Right ventricle myocardium superior (tissue), 1 donor: ENCODE measurements at places on chromosomes 1 and 21. TPM values are rescaled to one million over a fixed set of nuclear protein-coding genes. Genes with fewer than 3 reads are reported as not detected.
A peak's percentile ranks its signal among the peaks of the same experiment; 100 is the strongest.

DNA sequence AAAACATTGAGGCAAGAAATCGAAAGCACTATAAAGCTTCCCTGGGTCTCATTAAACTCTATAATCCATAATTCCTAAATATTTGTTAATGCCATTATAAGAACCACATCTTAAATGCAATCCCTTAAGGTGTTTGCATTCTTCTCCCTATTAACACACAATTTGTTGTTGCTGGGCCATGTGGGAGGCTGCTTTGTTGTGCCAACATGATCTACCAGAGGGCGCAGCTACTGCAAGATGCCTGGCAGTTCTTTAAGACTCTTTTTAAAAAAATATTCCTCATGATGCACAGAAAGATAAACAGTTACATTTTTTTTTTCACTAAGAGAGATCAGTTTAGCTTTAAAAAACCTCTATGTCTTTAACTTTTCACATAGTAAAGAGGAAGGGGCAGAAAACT, 39.0 kb upstream of the BCAS2 start:
- no peak for DNase-seq

DNA sequence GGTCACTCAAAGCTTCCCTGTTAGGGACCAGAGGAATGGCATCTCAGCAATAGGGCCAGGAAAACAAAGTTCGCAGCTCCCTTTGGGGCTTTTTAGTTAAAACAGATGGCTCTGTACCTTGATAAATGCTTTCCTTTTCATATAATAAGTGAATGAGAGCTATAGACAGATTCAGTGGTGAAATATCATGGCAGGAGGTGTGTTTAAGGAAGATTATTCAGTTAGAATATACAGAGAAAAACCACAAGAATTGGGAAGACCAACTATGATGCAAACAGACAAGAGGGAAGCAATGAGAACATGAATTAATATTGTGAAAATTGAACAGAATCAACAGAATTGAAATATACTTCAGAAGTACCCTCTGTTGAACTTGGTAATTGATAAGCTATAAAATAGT, 379.4 kb downstream of the PLPP3 start:
- DNase-seq = no peak

DNA sequence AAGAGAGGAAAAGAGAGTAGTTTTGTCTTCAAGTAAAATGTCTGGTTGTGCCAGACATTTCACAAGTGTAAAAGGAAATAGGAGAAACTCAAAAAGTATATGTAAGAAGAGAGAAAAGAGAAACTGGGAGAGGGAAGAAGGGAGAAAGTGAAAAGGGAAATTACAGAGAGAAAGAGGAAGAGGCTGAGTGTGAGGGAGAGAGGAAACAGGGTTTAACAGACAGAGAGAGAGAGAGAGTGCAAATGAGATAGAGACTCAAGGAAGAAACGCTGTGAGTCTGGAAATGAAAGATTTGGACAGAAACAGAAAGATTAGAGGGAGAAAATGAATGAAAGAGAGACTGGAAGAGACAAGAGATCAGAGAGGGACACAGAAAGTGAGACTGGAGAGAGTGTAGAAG, 806.2 kb downstream of the PLA2G4A start:
- no peak for DNase-seq

GRCh38 chr1:22817462-22817861, 106.8 kb downstream of the EPHB2 start:
- DNase-seq = no peak

- no peak for DNase-seq
Measured at GRCh38 chr1:58748666-58749065, 35.2 kb downstream of the JUN start.

DNA sequence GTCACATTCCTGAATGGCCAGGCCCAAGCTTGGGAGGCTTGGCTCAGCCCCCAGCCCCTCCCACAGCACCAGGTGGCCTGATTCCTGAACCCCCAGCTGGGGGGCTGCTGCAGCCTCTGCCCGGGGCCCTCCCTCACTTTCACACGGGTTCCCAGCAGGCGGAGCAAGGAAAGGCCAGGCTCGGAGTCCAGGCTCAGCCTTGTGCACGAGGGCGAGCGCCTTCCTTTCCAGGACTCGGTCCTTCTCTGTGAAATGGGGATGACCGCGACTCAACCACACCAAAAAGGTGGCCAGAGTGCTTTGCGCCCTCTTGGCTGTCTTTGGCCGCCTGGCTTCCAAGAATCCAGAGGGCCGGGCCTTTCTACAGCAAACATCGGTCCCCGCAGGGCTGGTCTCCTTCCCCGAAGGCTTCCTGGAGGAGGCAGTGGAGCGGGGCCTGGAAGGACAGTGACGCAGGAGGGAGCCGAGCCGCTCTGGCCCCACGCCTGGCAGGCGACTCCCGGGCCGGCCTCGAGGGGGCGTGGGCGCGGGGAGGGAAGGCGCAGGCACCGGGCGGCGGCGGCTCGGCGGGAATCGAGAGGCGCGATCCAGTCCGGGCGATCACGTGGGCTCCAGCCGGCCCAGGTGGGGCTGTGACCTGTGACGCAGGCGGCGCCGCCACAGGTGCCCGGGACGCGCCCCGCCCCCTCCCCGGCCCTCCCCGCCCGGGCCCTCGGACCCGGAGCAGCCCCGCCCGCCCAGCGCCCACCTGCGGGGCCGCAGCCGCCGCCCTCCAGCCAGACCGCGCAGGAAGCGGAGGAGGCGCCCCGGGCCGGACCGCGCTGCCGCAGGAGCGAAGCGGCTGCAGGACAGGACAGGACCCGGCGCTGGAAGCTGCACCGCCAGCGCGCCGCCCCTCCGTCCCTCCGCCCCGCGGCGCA, at the start of gene ARHGEF16:
Gene ARHGEF16, plus strand, starts transcription at position 775 of the 920 bp plus-strand sequence. CDS start 8,420 bp downstream, outside the sequence.
- DNase-seq = peak; percentile 68

GRCh38 chr1:53600561-53600960, 138.4 kb downstream of the GLIS1 start:
- no peak for DNase-seq

- no peak for DNase-seq
Measured at GRCh38 chr1:163230827-163231226, 28.1 kb upstream of the RGS5 start.

GRCh38 chr1:25460020-25460419, 29.3 kb downstream of the MACO1 start:
- no peak for DNase-seq

DNA sequence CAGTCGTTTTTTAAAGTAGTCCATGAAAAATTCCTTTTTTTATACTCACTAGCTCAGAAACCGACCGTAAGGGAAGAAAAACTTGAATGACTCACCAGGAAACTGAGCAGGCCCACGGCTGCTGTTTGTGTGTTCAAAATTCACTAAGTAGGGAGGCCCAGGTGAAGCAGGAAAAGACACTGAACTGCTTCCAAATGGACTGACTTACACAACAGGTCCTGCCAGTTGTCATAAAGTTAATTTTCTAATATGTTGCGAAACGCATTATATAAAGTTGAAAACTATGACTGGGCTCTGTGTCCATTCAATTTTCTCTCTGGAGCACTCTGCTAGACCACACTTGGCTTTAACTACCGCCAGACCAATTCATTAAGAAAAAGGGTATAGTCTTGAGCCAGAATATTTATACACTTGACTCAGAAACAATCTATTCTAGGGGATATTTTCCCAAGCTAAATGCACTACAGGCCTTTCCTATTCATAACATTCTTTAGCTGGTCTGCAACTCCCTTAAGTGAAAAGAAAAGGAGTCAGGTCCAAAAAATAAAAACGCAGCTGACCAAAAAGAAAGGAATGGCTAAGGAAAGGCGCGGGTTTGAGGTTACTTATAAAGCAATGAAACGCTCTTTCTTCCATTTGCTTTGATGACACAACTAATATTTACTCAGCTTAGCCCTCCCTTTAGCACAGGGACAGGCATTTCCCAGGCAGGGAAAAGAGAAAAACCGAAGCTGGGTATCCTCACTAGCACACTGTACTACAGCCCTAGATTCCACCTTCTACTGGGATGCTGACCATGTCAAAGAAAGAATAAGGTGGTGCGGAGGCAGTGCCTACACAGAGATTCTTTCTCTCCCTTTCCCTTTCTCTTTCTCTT, 306.3 kb upstream of the ESRRG start:
- no peak for DNase-seq

DNA sequence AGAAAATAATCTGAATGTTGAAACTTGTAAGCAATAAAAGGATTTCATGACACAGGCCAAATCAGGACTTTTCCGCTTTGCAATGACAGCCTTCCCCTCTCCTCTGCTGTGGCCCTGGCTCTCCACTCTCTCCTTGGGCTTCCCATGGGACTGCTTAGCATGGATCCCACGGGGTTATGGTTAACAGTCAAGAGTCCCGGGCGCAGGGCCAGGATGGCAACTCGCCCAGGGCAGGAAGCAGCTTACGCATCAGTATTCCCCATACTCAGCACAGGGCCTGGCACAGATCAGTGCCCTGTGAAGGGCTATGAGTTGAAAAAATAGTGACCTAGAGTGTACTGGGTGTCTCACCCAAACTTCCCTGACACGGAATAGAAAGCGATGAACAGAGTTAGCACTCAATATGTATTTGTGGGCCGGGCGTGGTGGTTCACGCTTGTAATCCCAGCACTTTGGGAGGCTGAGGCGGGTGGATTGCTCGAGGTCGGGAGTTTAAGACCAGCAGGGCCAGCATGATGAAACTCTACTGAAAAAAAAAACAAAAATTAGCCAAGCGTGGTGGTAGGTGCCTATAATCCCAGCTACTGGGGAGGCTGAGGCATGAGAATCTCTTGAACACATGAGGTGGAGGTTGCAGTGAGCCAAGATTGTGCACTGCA, 29.1 kb upstream of the GRHL3 start:
- peak; percentile 92 for DNase-seq

GRCh38 chr1:240652549-240652948, 40.6 kb upstream of the GREM2 start:
- DNase-seq = no peak

- no peak for DNase-seq
Measured at GRCh38 chr1:92921031-92922023, 39.9 kb downstream of the DIPK1A start.

- peak; percentile 59 for DNase-seq
Measured at GRCh38 chr1:6098303-6099215, 52.9 kb downstream of the KCNAB2 start.

DNA sequence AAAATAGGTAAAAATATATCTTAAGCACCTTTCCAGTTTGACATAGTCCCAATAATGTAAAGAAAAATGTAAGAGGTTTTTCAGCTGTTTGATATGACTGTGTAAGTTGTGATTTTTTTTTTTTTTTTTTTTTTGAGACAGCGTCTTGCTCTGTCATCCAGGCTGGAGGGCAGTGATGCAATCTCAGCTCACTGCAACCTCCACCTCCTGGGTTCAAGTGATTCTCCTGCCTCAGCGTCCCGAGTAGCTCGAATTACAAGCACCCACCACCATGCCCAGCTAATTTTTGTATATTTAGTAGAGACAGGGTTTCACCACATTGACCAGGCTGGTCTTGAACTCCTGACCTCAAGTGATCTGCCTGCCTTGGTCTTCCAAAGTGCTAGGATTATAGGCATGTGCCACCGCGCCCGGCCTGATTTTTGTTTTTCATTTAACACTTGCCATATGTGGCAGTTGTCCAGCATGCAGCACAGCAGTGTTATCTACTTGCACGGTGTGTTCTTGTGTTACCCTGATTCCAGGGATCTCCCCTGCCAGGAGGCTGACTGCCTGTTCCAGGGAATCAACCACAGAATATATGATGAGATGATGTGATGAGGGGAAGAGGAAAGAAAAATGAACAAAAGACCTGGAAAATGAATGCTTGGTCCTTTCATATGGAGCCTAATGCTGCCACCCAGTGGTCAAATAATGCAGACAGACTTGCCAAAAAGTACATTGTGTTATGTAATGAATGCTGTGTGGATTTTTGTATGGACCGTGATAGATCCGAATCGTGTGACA, 79.0 kb downstream of the RAVER2 start:
- no peak for DNase-seq

- no peak for DNase-seq
Measured at GRCh38 chr21:32382108-32382644, 10.6 kb downstream of the URB1 start.

DNA sequence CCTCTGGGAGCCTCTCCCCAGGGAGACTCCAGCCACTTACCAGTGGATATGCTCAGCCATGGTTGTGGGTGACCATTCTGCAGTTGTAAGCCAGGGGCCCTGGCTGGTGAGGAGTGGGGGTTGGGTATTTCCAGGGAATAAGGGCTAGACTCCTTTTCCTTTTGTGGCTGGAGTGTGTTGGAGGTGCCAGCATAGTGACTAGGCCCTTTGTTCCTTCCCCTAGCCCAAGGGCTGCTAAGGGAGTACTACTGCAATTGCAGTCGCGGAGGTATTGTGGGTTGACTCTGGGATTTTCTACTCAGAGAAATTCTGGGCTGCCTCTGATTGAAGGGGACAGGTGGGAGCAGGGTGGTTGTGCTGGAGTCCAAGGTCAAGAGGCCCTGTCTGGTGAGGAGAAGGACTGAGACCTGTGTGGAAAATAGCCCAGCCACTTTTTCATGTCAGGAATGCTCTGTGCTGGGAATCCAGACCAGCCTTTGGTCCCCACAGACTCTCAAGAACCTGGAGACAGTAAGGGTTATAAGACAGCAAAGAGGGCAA, 43.1 kb downstream of the MROH9 start:
- DNase-seq = no peak

- DNase-seq = no peak
Measured at GRCh38 chr1:51859333-51859732, 19.2 kb downstream of the NRDC start.

DNA sequence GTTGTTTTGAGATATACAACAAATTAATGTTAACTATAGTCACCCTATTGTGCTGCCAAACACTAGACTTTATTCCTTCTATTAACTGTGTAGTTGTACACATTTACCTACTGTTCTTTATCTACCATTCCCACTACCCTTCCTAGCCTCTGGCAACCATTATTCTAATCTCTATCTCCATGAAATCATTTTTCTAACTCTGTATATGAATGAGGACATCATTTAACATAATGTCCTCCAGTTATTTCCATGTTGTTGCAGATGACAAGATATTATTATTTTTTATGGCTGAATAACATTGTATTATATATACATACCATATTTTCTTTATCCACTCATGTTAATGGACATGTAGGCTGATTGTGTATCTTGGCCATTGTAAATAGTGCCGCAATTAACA, 366.3 kb downstream of the TBX15 start:
- no peak for DNase-seq

GRCh38 chr1:64834734-64835133, 89.9 kb downstream of the RAVER2 start:
- DNase-seq = no peak

DNA sequence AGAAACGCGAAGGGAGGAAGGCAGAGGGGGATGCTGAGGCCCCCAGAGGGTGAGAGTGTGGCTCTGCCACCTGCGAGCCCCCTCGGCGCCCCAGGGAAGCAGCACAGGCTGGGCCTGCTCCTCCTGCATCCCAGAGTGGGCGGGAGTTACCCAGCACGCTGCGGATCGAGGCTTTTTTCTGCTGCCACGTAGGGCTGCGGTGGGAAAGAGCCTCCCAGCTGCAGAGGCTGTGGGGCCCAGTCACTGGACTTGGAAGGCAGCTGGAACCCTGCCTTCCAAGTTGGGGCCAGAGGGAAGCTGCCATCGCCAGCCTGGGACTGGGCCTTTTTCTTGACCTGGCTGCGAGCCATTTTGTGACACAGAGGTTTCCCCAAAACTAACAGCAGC, 2.3 kb upstream of the GRIK3 start:
- DNase-seq = no peak

Gene NBPF19
- 2.9 TPM for total RNA-seq

Gene RALGPS2
- 13.8 TPM for total RNA-seq

Gene PDE9A
- total RNA-seq = 3.3 TPM

Gene RNU1-3
- total RNA-seq = 9,391 TPM

Gene KRTAP7-1
- total RNA-seq = not detected

Gene FCRL3
- total RNA-seq = not detected

Gene SHE
- 11.0 TPM for total RNA-seq

Gene PIK3CD
- total RNA-seq = 3.3 TPM

Gene BSND
- total RNA-seq = not detected
